ENCODE measurements at places on chromosomes 5 and 9.

DNA sequence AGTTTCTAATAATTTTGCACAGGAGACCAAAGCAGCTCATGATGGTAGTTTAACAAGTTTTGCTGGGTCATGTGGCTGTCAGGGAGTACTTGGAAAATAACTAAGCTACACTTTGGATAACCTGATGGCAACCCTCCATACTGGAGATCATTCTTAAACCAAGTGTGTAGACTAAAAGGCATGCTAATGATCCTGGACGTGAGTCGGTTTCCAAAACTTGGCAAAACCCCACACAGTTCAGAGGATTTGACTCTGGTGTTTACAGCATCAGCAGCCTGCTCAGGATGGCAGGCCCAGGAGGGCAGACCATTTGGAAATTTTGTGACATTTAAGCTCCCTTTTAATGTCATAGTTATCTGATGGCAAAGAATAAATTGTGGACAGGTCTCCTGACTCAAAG lies 196.5 kb upstream of the EFNA5 start:
- no peak for DNase-seq

GRCh38 chr9:127351182-127352166 lies 45.5 kb upstream of the SLC2A8 start:
- DNase-seq: no peak

GRCh38 chr9:95629585-95629984 lies 112.8 kb upstream of the PTCH1 start:
- no peak for DNase-seq

GRCh38 chr9:131032384-131032783 lies 23.4 kb downstream of the LAMC3 start:
- no peak for DNase-seq

- DNase-seq: no peak
These were observed at the start of gene TUSC1 for GRCh38 chr9:25678147-25678666. TSS of gene TUSC1 (minus strand) at chr9:25678444. CDS start at chr9:25678312, 132 bp downstream.

- DNase-seq: no peak
These were observed 89.8 kb downstream of the PSAT1 start for GRCh38 chr9:78386773-78387172.

DNA sequence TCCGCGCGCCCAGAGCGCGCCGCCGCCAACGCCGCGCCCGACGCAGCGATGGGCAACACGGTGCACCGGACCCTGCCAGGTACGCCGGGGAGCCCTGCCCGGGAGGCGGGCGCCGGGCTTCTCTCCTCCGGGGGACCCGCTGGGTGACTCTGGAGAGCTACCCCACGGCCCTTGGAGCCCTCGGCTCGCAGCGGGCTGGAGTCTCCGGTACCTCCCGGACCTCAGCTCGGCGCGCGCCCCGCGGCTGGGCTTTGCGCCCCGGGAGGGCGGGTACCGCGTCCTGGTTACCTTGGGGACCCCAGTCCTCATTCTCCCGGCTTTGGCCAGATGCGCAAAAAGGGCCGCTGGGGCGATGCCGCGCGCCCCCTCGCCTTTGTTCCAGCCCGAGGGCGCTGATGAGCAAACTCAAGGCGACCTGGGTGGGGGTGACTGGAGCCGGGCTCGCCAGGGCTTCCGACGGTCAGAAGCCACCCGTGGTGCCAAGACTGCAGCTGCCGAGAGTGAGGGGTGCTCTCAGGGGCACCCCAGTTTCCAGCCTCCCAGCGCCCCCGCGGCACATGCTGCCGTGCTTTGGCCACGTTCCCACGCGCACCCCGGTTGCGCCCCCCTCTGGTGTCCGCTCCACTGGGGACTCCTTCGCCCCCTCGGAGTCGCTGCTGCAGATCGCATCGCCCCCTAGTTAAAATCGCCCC lies 442 bp downstream of the NEURL1B start:
- DNase-seq: no peak

DNA sequence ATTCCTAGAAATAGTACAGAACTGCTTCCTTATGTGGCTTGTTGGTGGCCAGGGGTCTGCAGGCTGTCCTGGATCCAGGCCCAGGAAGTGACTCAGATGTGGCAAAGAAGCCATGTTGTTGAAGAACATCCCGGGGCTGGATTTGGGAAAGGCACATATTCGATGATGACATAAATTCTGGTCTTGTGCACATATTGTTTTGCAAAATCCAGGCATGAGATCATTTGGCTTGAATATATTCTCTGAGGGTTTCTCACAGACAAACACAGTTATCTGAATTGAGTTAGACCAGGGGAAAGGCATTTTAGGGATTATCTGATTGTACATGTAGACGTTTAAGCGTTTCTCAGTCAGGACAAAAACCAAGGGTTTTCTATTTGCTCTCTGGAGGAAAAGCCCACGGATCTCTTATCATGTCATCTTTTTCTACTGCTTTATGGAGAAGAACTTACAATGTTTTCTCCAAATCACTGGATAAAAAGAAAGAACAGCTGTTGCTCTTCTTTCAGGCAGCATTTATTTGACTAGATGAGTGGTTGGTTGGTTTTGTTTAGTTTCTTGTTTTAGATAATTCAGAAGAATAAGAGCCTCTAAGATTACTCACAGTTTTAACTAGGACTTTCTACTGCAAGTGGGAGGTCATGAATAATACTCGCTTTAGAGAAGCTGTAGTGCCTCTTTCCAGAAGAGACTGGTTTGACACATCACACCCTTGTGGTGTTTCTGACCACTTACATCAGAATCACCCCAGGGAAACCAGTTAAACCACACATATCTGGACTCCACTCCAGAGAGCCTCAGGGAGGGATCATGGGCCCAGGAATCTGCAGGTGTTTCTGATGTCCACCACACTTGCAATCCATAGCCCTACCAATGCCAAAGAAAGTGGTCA lies 29.5 kb upstream of the LHFPL2 start:
- DNase-seq: no peak

- no peak for DNase-seq
These were observed 53.4 kb downstream of the ROR2 start for GRCh38 chr9:91896513-91897121.

DNA sequence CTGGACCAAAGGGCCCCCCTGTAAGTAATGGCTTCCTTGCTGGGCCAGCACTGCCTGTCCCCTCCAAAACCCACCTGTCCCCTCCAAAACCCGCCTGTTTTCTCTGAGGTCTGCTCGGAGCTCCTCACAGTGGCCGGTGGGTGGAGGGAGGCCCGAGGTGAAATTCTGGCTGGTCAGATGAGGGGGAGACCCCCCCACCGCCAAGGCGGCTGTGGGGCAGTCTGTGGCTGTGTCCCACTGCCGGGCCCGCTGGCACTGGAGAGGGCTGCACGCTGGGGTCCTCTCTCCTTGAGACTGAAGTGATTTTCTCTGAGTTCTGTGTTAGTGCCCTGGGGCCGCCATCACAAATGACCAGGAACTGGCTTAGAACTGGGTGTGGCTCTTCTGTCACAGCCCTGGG lies 83.7 kb upstream of the FCN2 start:
- no peak for DNase-seq

Data from activated T-helper 1 cell treated with anti-CD3 and anti-CD28 coated beads, Interleukin-2, amount 50 U/mL, for 16 hours (primary cell).